Bronchial epithelial cell (primary cell): ENCODE measurements at places on chromosomes 6 and 20.

DNA sequence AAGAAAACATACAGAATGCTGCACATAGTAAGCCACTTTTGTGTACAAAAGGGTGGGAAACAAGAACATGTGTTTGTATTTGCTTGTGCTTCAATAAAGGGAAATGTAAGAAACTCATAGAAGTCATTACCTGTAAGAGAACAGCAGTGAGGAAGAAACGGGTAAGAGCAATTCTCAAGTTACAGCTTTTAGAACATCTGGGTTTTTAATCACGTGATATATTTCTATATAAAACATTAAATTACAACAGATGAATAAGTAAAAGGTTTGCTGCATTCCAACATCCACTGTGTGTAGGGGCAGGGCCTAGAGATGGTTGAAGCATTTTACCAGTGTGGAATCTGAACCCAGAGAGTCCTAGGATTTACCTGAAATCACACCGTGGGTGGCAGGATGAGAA is 36.6 kb upstream of the FAM50B start:
- DNase-seq: no peak

GRCh38 chr20:10447028-10447427 is 11.9 kb downstream of the SLX4IP start:
- DNase-seq: peak; percentile 80

GRCh38 chr6:12537389-12537788 is 179.2 kb upstream of the PHACTR1 start:
- DNase-seq: no peak

- DNase-seq: no peak
Measured at GRCh38 chr6:157646012-157646411, 177.0 kb upstream of the SNX9 start.

DNA sequence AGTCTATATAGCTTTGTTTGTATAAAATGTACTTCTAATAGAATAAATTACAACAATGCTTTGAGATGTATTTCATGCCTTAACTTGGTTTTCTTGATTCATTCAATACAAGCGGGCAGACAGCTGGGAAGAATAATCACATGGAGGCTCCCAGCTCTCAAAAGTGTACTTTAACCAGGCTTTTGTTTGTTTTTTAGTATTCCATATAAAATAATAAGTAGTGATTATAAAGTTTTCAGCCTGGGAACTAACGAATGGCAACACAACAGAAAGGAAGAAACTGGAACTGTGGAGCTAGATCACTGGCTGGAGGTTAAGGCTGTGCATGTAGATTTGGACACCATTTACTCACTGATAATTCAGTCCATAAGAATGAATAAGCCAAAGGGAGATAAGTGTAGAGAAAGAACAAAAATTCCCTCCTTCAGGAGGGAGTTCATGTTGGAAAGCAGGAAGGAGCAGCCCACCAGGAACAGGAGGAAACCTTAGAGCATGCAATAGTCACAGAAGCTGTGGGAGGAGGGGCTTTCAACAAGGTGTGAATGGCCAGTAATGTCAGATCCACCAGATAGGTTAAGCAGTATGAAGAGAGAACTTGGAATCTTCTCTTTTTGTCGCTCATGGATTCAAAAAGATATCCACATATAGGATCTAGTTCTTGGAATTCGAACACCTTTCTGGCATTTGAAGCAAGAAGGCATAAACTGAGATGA is 41.2 kb upstream of the SLC35D3 start:
- no peak for DNase-seq

GRCh38 chr6:5672581-5673011 is 334.1 kb downstream of the NRN1 start:
- DNase-seq: peak; percentile 91

DNA sequence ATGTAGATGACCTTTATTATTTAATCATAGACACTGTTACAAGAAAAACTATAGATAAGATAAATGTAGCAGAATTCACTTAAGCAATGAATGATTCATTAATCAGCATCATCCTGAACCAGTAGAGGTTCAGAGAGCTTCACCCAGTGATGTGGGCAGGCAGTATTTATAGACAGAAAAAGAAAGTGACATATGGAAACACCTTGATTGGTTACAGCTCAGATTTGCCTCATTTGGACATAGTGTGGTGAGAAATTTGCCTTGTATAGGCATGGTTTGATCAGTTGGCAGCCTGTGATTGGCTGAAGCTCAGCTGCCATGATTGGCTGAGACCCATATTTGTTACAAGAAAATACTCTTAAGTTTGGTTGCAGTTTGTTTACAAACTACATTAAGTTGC is 4.6 kb downstream of the C6orf58 start:
- DNase-seq: no peak

GRCh38 chr6:156599978-156600590 is 177.1 kb upstream of the ARID1B start:
- no peak for DNase-seq

DNA sequence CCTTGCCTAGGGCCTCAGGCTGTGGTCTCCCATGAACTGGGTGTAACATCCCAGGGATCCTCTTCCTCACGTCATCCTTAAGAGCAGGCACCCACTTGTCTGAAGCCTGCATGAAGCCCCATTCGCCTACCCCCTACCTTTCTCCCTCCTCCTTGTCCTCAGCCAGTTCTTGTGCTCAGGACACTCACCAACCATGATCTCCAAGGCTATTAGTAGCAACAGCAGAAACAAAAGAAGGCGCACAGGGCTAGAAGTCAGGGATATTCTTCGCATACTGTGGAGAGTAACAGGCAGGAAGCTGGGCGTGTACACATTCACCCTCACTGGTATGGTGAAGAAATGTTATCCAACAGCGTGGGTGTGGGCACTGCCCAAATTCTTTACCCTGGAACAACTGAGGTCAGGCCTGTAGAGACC is 7.3 kb downstream of the RAET1E start:
- DNase-seq: peak; percentile 95

- DNase-seq: no peak
Measured at GRCh38 chr6:143802833-143803565, 40.1 kb upstream of the LTV1 start.

DNA sequence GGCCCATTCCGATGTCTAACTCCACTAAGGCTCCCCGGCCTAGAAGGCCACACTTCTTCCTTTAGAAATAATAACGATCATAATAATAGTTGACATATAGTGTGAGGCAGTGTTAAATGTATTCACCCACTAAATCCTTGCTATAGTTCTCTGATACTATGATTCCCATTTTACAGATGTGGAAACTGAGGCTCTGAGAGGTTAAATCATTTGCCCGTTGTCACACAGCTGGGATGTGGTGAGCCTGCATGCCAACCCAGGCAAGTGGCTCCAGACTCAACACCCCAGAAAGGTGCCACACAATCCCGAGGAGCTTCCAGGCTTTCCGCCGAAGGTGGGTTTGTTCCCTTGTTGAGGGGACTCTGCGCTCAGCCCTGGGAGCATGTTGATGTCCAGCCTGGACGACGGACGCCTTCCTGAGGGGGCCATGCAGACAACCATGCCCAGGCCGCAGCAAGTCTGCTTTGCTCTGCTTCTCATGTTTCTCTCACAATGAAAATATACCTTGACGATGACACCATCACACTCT is 104.6 kb upstream of the CDYL start:
- DNase-seq: no peak

DNA sequence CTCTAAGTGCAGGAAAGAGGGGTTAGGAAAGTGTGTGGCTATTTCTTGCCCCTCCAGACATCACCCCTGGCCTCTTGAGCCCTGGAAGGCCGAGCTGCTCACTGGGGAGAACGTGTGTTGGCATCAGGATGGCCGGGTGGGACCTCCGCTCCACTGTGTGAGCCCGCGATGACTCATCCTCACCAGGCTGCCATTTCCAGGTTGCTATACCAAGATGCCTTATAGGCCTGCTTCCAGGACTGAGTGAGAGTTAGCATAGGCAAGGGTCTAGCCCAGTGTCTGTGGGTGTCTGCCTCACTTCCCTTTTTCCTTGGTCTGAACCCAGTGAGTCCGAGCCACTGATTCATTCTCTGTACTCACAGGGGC is 105.0 kb downstream of the MRPL14 start:
- peak; percentile 75 for DNase-seq

DNA sequence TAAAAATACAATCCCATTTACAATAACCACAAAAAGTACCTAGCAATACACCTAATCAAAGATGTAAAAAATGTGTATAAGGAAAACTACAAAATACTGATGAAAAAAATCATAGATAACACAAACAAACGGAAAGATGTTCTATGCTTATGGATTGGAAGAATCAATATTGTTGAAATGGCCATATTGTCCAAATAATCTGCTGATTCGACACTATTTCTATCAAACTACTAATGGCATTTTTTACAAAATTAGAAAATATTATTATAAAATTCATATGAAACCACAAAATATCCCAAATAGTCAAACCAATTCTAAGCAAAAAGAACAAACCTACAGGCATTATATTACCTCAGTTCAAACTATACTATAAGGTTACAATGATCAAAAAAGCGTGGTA is 978.3 kb upstream of the MAP3K7 start:
- DNase-seq: no peak

GRCh38 chr20:60281295-60281694 is 323.1 kb downstream of the CDH26 start:
- DNase-seq: no peak

GRCh38 chr20:1299522-1299921 is 29.4 kb downstream of the SDCBP2 start:
- no peak for DNase-seq

DNA sequence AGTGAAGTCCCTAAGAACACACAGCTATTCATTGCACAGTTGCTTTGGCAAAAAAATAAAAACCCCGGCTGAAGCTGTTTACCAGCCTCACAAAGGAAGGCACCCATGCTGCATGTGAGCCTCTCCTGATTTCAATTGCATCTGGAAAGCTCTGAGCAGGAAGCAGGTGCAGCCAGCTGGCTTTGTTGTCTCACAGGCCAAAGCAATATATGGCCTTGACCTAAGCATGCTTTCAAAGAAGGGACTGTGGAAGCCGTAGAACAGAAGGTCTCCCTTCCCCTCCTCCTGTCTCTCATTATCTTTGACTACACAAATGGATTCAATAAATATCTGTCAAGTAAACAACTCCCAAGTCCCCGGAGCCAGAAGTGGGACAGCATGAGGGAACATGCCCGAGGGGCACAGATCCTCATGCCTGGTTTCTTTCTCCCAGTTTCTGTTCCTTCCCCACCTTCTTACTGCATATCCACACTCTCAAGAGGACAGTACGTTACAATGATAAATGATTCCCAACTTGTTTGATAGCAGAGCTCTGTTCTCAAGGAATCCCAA is 57.2 kb upstream of the PCSK2 start:
- DNase-seq: no peak

DNA sequence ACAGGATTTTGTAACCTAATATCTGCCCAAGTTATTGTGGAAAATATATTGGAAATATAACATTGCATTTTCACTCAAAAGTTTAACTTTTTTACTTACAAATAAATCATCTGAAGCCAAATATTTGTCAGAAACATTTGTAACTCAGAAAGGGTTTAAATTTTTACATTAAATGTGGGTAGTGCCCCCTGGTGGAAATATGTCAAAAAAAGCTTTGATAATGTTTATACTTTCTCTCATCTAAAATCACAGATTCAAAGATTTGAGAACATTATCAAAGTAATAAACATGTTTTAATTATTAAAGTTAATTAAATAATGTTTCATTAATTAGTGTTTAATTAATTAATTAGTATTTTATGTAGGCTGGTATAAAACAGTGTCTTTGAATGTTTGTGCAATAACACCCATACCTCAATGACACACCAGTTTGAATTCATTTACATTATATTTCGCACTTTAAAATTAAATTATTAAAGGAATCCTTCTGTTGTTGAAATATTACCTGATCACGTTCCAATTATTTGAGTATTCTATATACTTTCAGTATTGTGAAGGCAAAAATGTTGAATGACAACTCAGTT is 320.1 kb upstream of the FKBP1C start:
- peak; percentile 5 for DNase-seq

DNA sequence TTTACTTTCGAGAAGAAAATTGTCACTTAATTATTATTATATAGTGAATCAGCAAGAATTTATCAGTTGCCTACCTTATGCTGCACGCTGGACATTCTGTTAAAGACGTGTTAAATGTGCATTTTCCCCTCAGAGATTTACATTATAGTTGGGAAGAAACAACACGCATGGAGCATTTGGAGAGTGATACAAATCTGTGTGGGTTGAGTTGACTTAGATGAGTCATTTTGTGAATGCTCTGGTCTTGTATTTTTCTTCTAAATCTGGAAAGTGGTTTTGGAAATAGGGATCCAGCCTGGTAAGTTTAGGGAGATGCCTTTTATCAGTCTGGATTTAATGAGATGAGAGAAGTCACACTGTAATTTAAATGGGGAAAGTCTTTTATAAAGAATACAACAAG is 24.0 kb upstream of the SMIM26 start:
- peak; percentile 39 for DNase-seq

DNA sequence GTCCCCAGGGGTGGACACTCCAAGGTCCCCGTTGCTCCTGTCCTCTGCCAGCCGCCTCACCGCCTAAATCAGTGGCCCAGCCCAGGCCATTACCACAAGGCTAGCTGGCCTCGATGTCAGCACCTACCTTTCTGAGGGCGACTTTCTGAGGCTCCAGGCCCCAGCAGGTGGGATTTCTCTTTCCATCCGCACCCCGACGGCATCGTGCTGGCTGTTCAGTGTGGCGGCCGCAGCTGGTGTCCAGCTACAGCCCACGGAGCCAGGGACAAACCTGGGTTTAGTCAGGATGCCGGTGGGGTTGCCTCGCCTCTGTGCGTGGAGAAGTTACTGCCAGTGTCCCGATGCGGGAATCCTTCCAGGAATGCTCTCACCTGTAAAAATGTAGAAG is 60.8 kb downstream of the ERMARD start:
- DNase-seq: no peak

DNA sequence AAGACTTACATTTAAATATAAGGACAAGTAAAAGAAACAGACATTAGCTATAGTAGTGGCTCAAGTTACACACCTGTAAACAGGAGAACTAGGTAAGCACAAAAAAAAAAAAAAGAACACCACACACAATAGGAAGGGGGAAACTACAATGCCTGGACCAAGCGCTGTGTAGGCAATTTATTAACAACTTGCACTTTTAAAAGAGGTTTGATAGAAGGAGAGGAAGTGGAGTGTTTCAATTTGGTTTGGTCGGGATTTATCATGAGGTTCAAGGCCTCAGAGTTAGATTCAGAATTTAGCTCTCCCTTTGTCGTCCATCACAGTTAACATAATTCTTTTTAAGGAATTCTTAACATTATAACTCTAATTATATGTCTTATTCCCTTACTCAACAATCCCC is 1.1 kb upstream of the USP49 start:
- no peak for DNase-seq

GRCh38 chr6:144202879-144203468 is 52.7 kb downstream of the STX11 start:
- no peak for DNase-seq

DNA sequence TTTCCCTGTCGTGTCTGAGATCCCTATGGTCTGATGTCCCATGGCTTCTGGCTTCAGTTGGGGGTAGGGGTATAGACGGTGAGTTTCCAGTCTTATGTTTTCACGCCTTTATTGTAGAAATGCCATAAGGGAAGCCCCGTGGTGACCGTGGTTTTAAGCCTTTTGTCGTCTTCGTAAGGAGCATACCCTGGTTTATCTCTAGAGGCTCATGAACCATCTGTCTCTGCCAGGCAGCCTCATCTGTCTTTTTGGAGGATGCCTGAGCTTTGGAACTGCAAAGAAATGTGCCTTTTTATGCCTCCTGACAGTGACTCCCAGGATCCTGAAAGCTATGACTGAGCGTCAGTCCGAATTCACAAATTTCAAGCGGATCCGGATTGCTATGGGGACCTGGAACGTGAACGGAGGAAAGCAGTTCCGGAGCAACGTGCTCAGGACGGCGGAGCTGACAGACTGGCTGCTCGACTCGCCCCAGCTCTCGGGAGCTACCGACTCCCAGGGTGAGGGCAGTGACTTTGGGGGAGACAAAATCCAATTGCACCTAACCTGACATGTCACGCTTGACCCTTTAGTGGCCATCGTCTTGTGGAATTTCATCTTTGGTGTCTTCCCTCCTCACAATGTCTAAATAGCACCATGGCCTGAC is 84.6 kb downstream of the SYNJ2 start:
- no peak for DNase-seq
